Activated gamma-delta T cell (primary cell): ENCODE measurements at places on chromosomes 2 and 18.

DNA sequence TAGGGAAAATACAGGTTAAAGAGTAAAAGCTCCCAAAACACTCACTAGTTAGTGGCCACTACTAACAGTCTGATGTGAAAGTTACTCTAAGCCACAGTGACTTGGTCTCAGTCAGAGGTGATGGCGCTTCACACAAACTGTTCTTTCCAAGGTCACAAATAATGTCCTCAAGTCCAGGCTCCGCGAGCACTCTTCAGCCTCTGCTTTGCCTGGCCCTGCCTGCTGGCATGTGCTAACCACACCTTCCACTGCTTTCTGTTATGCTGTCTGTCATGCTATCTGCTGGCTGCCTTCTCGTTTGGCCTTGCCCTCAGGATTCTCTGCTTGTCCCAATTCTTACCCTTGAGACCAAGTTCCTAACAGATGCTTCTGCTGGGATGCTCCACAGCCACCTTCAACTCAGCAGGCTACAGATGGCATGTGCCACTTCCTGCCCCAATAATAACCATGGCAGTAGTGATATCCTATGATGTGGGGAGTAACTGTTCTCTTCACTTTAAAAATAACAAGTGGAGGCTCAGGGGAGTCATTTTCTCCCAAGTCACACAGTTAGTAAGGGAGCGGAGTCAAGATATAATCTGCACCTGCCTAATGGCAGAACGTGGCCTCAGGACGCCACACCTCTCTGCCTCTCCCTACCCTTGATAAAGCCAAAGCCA is 75.7 kb downstream of the ZAP70 start:
- DNase-seq: no peak

DNA sequence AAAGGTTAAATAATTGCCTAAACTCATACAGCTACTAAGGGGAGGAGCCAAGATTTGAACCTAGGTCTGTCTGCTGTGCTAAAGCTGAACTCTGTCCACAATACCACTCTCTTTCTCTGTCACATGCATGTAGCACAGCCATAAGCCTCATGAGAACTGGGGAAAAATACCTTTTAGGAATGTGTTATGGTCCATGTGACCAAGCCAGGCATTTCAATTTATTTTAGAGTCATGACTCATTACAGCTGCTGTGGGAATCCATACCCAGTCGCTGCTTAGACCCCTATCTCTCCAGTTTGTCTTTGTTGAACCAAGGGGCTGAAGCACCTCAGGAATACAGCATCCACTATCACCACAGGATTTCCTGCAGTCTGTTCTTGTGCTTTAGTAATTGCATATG is 200.0 kb upstream of the SIX3 start:
- DNase-seq: no peak

DNA sequence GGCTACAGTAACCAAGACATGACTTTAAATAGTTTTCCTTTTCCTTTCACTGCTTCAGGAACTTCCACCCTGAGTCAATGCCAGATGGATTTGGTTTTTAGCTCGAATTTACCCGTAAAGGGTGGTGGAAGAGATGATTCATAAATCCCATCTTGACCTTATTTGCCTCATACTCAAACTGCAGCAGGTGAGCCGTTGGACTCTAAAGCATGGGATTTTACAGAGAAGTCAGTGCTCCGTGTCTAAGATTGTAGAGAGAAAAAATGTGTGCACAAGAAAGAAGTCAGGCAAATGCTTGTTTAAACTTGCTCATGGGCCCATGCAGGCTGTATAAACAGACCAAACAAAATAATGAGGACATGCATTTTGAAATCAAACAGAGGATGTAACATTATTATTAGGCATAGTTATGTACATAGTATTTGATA is 369.7 kb upstream of the TRIB2 start:
- no peak for DNase-seq

DNA sequence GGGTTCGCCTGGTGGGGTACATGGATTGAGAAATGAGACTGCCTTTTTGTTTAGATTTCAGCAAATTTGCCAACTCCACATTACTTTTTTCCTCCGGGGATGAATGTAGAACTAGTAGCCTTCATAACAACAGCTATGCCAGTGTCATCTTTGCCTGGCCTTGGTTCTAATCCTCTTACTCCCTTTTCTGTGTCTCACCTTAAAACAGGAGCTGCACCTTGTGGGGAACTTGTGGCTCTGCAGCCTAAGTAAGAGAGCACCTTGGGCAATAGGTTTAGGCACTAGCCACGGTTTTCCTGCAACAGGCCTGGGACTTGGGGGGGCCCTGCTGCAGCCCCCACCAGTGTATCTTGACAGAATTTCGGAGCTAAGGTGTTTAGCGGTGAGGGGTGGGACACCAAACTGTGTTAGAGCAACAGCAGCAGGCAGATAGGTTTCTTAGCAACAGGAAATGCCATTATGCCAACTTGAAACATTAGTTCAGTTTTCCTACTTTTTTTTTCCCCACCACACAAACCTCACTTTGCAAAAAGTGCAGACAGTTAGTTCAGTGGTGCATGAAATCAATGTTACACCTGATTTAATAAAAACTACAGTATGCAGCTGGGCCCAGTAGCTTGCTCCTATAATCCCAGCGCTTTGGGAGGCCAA is 173.7 kb downstream of the PRKCE start:
- DNase-seq: no peak

DNA sequence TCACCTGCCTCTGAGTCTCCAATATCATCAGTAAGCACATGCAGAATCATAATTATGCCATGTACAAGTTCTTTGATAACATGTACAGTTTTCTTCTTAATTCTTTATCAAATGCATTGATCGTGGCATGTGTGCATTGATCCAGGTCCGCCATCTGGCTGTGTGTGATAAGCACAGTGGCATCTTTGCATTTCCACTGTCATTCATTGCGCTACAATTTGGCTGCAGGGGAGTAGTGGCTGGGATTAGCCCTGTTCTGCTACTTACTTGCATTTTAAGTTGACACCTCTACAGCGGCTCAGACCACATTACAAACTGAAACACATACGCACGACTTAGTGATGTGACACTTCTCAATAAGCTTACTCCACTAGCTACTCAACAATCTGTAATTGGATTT is 83.6 kb upstream of the OTX1 start:
- no peak for DNase-seq

DNA sequence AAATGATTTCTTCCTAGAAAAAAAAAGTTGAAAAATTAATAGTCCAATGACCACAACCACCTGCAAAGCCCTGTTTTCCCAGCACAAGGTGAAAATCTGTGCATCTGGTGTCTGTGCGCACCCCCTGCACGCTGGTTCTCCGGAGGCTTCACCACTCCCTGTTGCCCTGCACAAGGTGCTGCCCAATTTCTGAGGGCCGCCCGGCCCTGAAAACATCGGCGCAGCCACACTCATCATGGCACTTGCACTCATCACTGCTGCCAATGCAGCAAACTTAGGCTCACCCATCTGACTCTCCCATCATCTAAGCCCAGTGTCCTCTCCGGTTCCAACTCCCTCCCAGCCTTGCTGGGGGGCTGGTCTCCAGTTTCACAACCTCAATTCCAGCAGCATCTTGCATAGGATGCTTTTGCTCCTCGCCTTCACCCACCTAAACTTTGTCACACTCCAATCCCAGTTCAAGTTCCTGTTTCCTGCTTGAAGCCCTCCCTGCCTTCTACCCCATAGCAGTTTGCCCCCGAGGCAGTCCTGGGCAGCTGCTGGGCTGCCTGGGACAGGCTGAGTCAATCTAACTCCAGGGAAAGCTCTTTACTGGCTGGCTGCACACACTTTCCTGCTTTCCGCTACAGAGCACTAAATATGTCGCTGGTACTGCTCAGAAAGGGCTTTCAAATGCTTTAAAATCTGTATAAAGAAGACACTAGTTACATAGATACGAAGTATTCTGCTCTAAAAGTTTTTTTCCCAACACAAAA is 522.5 kb upstream of the ID2 start:
- no peak for DNase-seq

DNA sequence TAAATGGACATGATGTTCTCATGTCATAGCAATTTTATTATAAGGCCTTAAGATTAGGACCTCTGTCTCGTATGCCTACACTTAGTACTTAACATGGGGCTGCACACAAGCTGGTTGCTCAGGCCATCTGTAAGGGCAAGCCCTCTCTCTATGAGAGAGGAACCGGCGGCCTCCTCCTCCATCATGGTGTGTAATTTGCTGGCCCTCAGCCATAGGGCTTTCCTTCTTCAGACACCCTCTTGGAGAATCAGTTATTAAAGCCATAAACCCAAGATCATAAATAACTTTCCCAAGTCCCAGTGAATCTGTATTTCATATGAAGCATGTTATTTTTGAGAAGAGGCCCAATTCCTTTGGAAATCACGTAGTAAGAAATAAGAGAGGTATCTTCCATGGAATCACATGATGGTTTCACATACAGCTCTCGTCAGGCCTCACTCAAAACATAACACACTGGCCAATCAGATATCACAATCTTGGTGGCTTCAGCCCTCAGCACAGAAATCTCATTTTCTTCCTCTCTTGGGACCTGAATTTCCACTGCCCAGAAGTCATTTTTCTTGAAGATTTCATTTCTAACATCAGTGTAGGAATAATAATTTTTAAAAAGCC is 92.6 kb downstream of the RDH14 start:
- no peak for DNase-seq

- no peak for DNase-seq
These were observed 1041.2 kb upstream of the ZEB2 start for GRCh38 chr2:145561152-145561551.

GRCh38 chr18:8177330-8178016 is 431.8 kb upstream of the RAB12 start:
- no peak for DNase-seq

- no peak for DNase-seq
These were observed 288.0 kb upstream of the REV1 start for GRCh38 chr2:99777656-99778290.

DNA sequence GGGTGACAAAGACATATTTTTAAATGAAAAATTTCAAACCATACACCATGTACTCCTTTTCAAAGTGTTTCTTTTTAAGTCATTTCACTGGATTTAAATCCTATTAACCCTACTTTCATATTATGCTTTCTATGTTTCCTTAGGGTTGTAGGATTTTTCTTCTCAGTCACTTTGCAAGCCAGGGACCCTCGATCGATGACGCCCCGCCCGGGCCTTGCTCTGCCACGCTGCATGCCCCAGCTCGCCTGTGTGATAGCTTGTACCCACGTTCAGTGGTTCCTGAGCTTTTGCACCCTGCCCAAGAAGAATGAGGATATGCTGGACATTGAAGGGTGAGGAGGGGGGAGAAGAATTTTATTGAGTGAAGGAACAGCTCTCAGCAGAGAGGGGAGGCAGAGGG is 568.0 kb downstream of the TRIB2 start:
- DNase-seq: no peak

- no peak for DNase-seq
These were observed 110.9 kb downstream of the LYPD6 start for GRCh38 chr2:149441255-149441654.

DNA sequence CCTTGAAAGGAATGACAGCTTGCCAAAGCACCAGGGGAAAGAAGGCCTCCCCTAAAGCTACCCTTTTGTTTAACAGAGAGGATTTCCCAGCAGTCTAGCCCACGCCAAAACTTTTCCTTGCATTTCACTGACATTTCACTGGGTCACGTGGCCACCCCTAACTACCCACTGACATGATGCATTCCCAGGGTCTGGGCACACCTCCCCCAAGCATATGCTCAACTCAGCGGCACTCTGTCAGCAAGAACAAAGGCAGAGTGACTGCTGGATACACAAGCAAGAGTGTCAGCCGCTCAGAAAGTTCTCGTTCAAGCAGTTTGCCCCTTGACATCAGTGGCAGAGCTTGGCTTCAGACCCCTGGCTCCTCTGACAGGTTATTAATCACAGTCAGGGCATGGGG is 34.2 kb upstream of the MARCO start:
- DNase-seq: no peak

GRCh38 chr18:58924473-58924872 is 59.8 kb downstream of the ZNF532 start:
- DNase-seq: no peak
